ENCODE measurements at places on chromosomes 7 and 10.

DNA sequence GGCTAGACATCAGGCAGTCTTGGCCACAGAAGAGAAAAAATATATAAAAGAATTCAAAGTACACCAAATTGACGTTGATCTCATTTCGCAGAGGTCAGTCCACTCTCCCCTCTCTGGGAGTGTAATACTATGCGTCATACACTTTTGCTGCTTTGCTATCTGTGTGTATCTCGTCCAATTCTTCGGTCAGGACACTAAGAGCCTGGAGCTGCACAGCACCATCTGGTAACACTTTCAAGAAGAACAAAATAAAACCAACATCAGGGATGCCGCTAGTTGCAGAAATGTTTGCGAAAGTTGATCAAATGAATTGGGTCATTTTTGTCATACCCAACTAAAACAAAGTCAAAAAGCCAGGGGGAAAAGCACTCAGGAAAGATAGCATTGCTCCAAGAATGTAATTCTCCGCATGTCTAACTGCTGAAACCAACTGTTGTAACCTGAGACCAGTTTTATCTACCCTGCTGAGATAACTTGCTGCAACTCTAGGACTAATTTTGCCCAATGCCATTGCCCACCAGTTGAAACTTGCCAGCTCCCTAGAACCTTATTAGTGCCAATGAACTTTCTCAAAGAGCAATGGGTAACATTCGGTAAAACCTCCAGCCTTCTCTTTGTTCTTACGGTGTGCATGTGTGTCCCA is 23.0 kb downstream of the TMEM176A start:
- no peak for DNase-seq

GRCh38 chr7:73423519-73424488 is 9.8 kb upstream of the FZD9 start:
- no peak for DNase-seq

GRCh38 chr7:23664122-23664521 is 15.9 kb upstream of the FAM221A start:
- DNase-seq: no peak

- no peak for DNase-seq
Observed at GRCh38 chr10:132606536-132607316, 69.1 kb downstream of the INPP5A start.

GRCh38 chr7:16422917-16423316 is 1.6 kb upstream of the CRPPA start:
- no peak for DNase-seq

- DNase-seq: no peak
Observed at GRCh38 chr10:127971963-127972615, 65.2 kb downstream of the PTPRE start.

DNA sequence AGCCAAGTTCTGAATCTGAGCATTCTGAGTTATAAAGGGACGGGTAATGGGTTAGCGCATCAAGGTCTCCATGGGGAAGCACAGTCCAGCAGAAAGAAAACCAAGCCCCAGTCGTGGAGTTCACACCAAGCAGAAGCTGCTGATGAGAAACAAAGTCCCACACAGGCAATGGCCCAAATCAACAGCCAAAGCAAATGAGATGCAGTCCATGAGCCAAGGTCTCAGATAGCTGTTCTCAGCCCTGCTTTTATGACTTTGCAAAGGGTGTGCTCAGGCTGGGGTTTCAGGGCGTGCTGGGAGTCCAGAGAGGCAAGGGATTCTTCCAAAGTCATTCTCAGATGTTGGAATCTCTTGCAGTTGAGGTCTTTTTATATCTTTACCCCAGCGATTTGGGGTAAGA is 32.0 kb downstream of the THNSL1 start:
- DNase-seq: no peak

GRCh38 chr10:131692686-131693334 is 208.0 kb upstream of the PPP2R2D start:
- no peak for DNase-seq
